Pericardium fibroblast (primary cell): ENCODE measurements at places on chromosomes 5 and 9. TPM values are rescaled to one million over a fixed set of nuclear protein-coding genes. Genes with fewer than 3 reads are reported as not detected.

Gene PDE4D
- total RNA-seq = 5.7 and 9.7 TPM in 2 replicates

Gene C9orf153
- total RNA-seq = not detected in 2 replicates

Gene BAAT
- 0.17 TPM in 1 of 2 replicates, not detected in the other for total RNA-seq

Gene SCGB3A2
- not detected in 2 replicates for total RNA-seq

Gene CNTNAP3
- 2.8 and 3.6 TPM in 2 replicates for total RNA-seq

Gene BRINP1
- 0.17 and 0.35 TPM in 2 replicates for total RNA-seq

Gene PCDHGA9
- total RNA-seq = 1.4 and 2.5 TPM in 2 replicates

Gene ARID3C
- 0.35 and 1.2 TPM in 2 replicates for total RNA-seq

Gene LCP2
- total RNA-seq = not detected in 2 replicates

Gene POU5F2
- total RNA-seq = 0.12 and 0.34 TPM in 2 replicates

Gene THBS4
- total RNA-seq = 1.1 and 2.6 TPM in 2 replicates

Gene RNF183
- total RNA-seq = not detected in 2 replicates

Gene GZMA
- not detected in 2 replicates for total RNA-seq

Gene DBH
- not detected in 2 replicates for total RNA-seq

Gene ADCY2
- 1.4 TPM in 1 of 2 replicates, not detected in the other for total RNA-seq

Gene ANKRD33B
- total RNA-seq = 6.4 and 7.4 TPM in 2 replicates

Gene SVEP1
- 139 and 162 TPM in 2 replicates for total RNA-seq

Gene IGFBPL1
- not detected in 2 replicates for total RNA-seq

Gene NRARP
- 0.35 and 3.4 TPM in 2 replicates for total RNA-seq

Gene LRRC19
- not detected in 2 replicates for total RNA-seq

Gene PFN3
- not detected in 2 replicates for total RNA-seq
